ENCODE measurements at places on chromosomes 1 and 21.

DNA sequence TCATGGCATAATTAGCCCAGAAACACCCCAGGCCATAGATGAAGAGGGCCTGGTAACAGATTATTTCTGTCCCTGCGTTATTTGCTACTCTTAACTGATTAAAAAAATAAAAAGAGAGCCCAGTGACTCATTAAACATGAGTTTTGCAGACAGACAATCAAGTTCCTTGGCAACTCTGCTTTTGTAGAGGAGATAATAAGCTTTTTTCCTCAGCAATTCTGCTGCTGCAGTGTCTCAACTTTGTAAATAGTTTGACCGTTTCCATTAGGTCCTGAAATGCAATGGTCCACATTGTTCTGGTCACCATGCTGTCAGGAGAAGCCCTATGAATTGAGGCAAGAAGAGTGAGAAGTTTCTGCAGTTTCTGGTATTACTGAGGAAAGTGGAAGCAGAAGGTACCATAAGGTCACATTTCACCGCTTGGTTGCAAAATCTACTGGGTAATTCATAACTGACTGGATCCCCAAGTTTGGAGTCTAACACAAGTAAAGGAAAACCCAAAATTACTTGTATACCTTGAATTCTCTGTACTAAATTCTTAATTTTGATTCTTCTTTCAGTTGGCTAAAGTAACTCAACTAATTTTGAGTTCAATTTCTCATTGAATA, 139.5 kb downstream of the ZZZ3 start:
- no peak for DNase-seq

- DNase-seq, result no peak
Measured at GRCh38 chr1:24362982-24363614, 43.9 kb downstream of the GRHL3 start.

GRCh38 chr1:115120296-115120695, 31.0 kb upstream of the TSPAN2 start:
- no peak for DNase-seq

- no peak for DNase-seq
Measured at GRCh38 chr1:77802026-77802425, 22.6 kb downstream of the MIGA1 start.

DNA sequence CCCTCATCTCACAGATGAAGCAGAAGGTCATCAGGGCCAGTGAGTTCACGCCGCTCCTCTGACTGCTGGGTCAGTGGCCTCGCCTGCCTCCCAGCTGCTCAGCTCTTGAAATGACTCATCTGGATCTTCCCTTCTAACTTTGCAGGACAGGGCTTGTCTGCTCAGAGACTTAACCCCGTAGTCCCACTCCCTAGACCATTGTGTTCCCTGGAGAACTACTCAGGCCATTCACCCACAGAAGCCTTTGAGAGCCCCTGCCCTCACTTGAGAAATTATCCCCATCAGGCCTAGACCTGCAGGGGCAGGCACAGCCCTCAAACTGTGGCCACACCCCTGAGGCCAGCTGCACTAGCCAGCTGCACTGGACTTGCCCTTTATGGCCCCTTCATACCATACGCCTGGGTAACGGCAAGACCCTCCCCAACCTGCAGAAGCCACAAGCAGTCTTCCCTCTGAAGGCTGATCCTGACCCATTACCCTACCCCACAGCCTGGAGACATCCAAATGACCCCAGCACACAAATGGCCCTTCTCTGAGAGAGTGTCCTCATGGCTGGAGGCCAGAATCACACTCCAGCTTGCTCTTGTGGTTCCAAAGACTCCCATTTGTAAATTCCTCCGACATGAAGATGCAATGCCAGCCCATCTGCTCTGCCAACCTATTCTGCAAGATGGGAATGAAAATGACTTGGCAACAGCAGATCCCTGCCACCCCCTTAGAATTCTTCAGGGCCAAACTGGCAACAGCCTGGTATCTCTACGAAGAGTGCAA, 33.2 kb downstream of the RCSD1 start:
- DNase-seq, result no peak

GRCh38 chr1:223227031-223227430, 84.0 kb upstream of the TLR5 start:
- DNase-seq, result no peak

DNA sequence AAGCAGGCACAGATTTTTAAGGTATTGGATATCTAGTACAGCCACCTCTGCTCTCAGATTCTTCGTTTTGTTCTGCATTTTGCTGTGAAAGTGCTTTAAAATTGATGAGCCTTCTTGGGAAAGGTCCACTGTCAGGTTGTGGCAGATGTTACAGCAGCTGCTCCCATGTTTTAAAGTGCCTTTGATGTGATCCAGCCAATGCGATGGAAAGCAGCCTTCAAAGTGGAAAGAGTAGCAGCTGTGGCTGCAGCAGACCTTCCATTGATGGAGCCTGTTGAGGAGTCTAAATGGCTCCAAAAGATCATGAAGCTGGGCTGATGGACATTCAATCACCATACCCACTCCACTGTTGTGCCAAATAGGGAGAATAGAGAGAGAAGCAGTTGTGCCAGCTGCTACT, 816.9 kb downstream of the PLA2G4A start:
- no peak for DNase-seq

- no peak for DNase-seq
Measured at GRCh38 chr21:41142051-41142795, 25.7 kb upstream of the BACE2 start.

- no peak for DNase-seq
Measured at GRCh38 chr1:17630048-17630830, 90.7 kb downstream of the ARHGEF10L start.

- DNase-seq, result no peak
Measured at GRCh38 chr1:33471416-33471815, 1.0 kb upstream of the ZSCAN20 start.

- DNase-seq, result no peak
Measured at GRCh38 chr1:27316860-27317259, 5.1 kb upstream of the TMEM222 start.

DNA sequence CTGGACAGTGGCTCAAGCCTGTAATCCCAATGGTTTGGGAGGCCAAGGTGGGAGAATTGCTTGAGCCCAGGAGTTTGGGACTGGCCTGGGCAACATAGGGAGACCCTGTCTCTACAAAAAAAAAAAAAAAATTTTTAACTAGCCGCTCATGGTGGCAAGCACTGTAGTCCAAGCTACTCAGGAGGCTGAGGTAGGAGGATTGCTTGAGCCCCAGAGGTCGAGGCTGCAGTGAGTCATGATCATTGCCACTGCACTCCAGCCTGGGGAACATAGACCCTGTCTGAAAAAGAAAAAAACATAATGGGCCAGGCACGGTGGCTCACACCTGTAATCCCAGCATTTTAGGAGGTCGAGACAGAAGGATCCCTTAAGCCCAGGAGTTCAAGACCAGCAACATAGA, 5.3 kb downstream of the SPATC1L start:
- DNase-seq, result no peak

- DNase-seq, result no peak
Measured at GRCh38 chr1:28195780-28196179, 19.3 kb upstream of the PTAFR start.

DNA sequence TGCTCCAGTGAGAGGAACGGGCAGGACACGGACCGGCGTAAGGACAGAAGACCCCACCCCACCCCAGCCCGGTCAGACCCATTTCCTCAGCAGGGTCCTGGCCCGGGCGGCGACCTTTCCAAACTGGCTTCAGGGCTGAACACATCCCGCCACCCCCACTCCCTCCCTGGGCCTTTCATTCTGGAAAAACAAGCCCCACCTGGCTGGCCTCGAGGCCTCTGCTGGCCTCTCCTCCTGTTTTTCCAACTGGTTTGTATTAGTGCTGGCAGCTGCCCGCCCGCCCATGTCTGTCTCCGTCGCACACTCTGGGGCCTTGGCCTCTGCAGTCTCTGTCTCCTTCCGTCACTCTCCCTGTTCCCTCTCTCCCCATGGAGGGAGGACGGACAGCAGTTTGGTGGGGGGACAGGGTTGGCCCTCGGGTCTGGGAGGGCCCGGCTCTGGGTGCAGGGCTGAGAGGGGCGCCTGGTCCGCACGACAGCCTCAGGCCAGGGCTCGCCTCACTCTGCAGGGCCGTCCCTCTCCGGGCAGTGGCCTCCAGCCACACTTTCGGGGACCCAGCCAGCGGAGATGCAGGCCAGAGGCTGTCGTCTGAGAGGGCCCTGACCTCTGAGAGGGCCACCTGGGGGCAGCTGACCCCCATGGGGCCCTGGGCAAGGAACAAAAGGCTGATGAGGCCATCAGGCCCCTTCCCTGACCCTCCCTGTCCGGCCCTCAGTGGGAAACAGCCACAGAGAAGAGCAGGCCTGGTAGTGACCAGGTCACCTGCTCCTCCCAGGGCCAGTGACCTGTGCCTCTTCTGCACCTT, 1.5 kb upstream of the MXRA8 start:
- no peak for DNase-seq

DNA sequence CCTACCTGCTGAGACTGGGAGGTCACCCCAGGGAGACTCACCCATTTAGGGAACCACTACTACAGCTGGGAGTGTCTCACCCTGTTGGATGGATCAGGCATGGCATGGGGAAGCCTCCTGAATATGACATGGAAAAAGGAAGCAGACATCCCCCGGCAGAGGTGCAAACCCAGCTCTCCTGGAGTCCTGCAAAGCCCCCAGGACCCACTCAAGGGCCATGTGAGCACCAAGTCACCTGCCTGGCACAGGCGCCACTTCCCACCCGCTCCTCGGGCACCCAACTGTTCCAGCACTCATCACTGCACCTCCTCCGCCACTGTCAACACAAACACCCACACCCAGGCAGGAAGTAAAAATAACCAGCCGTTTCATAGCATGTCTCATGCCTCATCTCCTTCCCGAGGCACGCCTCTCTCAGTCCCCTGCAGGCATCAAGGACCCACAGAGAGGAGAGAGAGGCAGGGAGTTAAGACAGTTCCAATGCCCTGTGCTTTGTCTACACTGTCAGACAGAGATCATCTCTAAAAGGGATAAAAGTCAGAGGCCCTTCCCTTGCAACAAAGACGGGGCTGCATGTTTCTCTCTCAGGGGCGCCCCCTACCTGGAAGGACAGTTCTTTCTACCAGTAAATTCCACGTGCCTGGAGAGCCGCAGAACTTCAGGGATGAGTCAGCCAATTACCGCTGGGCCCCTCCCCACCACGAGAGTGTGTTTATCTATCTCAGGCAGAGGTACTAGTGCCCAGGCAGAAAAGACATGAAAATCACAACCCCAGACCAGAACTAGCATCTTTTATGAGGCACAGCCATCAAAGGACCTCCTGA, 150.1 kb upstream of the SOD1 start:
- DNase-seq, result peak; percentile 48

GRCh38 chr1:9108056-9108665, 20.7 kb downstream of the GPR157 start:
- DNase-seq, result no peak

DNA sequence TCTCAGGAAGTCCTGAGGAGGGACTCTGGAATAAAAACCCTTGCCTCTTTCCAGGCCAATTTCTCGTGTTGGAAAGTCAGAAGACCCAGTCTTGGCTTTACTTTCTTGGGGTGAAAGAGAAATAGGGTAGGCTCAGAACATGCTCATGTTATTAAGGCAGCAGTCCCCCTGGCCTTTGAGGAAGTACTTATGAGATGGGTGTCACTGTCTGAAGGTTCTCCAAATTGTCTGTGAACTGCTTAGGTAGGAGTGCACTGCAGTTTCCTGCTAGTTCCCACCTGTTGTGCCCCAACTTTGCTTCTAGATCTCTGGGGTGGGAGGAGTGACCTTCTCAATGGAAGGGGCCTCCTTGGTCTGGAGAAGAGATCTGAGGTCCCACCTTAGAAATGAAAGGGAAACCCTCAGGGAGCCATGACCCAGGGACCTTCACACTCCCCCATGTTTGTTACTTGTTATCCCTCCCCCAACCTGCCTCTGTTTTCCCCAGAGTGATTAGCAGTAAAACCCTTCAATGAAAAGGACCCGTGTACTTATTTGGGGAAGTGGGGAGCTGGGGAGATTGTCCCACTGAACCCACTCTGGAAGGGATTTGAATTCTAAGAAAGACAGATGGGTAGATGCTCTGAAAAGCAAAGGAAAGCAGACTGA, 5.7 kb downstream of the ZNF691 start:
- DNase-seq, result no peak

GRCh38 chr1:40919475-40920011, 57.4 kb upstream of the CITED4 start:
- DNase-seq, result no peak

DNA sequence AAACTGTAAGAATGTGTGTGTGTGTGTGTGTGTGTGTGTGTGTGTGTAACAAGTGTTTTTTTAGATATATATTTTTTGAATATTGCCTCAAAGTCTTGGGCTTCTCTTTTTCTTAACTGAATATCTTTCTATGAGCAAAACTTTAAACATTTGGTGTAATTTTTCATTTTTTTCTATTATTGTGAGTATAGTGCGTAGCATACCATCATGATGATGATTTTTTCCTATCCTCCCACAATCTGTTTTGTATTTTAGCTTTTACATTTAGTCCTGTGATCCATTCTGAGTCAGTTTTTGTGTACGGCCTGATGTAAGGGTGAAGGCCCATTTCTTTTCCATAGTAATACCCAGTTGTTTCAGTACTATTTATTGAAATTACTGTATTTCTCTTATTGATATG, 680.6 kb downstream of the TTLL7 start:
- DNase-seq, result no peak

- DNase-seq, result no peak
Measured at GRCh38 chr21:45863751-45864150, 117.8 kb upstream of the COL6A1 start.

- DNase-seq, result no peak
Measured at GRCh38 chr1:30444850-30445249, 278.5 kb downstream of the MATN1 start.

- no peak for DNase-seq
Measured at GRCh38 chr21:31616216-31616615, 43.3 kb upstream of the SOD1 start.

GRCh38 chr21:41726970-41727783, 39.7 kb downstream of the RIPK4 start:
- no peak for DNase-seq

GRCh38 chr1:164855716-164856329, 296.8 kb downstream of the PBX1 start:
- DNase-seq, result no peak

DNA sequence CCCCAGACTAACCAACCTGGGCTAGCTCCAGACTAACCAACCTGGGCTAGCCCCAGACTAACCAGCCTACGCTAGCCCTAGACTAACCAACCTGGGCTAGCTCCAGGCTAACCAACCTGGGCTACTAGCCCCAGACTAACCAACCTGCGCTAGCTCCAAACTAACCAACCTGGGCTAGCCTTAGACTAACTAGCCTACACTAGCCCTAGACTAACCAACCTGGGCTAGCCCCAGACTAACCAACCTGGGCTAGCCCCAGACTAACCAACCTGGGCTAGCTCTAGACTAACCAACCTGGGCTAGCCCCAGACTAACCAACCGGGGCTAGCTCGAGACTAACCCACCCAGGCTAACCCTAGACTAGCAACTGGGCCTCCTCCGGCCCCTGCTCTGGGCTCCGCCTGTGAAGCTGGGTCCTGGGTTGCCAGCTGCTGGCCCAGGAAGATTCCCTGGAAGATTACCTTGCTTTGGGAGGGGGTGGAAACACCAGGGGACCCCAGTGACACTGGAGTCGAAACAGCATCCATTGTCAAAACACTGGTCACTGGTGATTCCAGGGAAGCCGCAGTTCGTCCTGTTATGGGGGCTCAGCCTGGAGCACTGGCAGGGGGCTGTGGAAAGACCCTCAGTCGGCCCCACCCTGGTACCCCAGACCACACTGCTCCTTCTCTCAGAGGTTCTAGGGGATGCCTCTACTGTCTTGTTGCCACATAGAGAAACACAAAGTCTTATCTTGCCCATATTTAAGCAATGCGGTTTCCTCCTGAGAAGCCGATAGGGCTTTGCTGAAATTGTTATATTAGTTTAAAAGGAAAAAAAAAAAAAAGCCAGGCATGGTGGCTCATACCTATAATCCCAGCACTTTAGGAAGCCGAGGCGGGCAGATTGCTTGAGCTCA, 1.1 kb downstream of the TFF2 start:
- peak; percentile 36 for DNase-seq

GRCh38 chr1:218439541-218440295, 94.6 kb downstream of the TGFB2 start:
- DNase-seq, result no peak

All from Jurkat, Clone E6-1 (cell line).